ENCODE measurements at places on chromosomes 3 and 15. TPM values are rescaled to one million over a fixed set of nuclear protein-coding genes. Genes with fewer than 3 reads are reported as not detected.

DNA sequence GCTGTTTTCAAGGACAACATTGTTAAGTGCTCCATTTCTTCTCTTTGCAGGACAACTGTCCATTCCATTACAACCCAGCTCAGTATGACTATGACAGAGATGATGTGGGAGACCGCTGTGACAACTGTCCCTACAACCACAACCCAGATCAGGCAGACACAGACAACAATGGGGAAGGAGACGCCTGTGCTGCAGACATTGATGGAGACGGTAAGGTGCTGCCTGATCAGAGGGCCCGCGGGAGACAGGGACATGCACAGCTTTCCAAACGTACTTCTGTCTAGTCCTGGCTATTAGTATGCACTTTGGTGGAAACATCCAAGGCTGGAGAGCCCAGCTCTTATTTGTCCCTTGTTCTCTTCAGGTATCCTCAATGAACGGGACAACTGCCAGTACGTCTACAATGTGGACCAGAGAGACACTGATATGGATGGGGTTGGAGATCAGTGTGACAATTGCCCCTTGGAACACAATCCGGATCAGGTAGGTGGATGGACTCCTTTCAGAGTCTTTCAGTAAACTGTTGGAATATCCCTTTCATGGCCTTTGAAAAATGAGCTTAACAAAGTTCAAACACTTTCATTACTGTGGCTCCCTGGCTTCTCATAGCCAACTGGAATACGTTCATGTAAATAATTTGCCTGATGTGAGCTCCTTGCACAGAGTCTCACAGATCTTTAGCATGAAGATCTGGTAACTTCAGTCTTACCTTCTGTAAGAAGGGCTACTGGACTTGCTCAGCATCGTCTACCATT is 10.4 kb downstream of the THBS1 start:
- DNase-seq = no peak

The CHRFAM7A gene
- 0.51 TPM for total RNA-seq

The CRABP1 gene
- total RNA-seq = 0.84 TPM

The ZNF619 gene
- total RNA-seq = 6.0 TPM

The ISLR gene
- total RNA-seq = 23.4 TPM

Data from lower leg skin (tissue), 4 donors.